Activated naive CD4-positive, alpha-beta T cell treated with anti-CD3 and anti-CD28 coated beads, Interleukin-2, amount 50 U/mL, for 72 hours (primary cell): ENCODE measurements at places on chromosomes 5 and 9.
A peak's percentile ranks its signal among the peaks of the same experiment; 100 is the strongest.

DNA sequence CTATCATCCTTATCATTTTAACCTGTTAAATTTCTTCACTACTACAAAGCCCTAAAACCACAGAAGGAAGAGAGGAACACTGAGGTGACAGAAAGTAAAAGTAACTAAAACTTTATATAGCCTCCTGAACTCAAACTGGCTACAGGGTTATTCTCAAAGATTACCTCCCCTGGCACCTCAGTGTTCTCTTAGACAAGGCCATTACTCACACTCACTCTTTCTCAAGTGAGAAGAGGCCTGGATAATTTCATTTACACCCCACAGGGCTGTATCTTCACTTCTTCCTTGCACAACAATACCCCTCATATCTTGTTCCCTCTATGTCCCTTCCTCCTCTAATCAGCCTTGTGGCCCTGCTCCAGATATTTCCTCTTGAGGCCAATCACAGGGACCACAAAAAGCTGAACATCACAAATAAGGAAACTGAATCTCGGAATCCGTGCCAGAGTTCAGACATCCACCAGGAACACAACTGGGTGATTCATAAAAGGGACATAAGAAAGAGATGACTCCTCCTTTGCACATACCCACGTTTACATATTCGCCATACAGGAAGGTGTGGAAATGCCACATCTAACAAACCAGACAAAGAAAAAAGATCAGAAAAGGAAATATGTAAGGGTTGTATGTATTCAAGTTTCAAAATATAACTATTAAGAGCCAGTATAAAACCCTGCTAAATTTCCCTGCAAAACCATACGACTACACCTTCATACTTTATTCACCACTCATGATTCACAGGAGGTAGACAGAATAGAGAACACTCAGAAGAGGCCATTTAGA is 1.7 kb upstream of the KLHL3 start:
- peak; percentile 46 for DNase-seq

- no peak for DNase-seq
Observed at GRCh38 chr5:136001466-136001981, 27.3 kb upstream of the TGFBI start.

DNA sequence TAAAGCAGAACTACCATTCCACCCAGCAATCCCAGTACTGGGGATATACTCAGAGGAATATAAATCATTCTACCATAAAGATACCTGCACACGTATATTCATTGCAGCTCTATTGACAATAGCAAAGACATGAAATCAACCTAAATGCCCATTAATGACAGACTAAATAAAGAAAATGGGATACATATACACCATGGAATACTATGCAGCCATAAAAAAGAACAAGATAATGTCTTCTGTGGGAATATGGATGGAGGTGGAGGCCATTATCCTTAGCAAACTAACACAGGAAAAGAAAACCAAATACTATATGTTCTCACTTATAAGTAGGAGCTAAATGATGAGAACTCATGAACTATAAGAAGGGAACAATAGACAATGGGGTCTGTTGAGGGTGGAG is 12.5 kb downstream of the HAPLN1 start:
- no peak for DNase-seq

- no peak for DNase-seq
Observed at GRCh38 chr9:25418974-25419373, 259.3 kb downstream of the TUSC1 start.

DNA sequence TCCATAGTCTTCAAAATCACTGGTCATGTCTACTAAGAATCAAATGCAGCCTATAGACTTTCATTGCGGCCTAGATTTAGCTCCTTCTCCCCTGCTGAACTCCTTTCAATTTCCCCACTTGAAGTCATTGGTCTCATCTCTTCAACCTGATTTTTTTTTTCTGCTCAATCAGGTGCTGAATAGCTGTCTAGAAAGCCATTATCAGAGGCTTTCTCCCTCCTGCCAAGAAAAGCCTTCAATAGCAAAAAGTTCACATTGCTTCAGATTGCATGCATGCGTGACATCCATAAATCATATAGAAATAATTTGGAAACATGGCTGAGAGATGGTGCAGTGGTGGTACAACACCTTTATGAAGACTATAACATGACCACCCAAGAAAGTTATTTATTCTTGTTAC is 316.2 kb downstream of the PLK2 start:
- DNase-seq: no peak

DNA sequence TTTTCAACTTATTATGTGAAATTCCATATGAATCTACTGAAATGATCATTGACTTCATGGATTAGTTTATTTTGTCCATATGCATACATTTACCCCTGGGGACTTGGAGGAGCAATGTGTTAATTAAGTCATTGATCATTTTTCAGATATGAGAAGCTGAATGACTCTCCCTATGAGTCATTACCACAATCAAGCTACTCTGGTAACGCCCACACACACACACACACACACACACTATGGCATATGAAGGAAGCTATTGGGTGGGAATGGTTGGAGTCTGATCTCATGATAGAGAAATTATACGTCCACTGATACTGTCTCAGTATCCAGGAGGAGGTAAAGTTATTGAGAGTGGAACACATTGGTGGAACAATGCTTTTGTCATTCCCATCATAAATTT is 528.9 kb downstream of the AGTPBP1 start:
- no peak for DNase-seq
